NCI-H524 treated with DMSO at 0.1 percent for 48 hours (cell line): ENCODE measurements at places on chromosomes 5 and 9.

GRCh38 chr5:109962882-109963603 is 273.3 kb downstream of the MAN2A1 start:
- no peak for DNase-seq

DNA sequence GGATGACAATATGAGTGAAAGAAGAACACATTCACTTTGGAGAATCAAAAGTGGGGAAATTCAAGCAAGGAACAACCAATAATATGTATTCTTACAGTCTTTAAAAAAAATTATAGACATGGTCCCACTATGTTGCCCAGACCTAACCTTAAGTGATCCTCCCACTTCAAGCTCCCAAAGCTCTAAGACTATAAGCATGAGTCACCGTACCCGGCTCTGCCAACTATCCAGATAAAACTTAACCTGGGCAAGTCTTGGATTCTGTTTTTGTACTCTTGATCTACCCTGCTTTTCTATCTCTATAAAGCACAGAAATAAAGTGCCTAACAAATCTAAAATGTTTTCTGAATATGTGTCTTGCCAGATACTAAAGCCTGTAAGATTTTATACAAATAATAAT is 30.9 kb downstream of the CEMIP2 start:
- DNase-seq = no peak

GRCh38 chr9:129669141-129669718 is 3.8 kb downstream of the PRRX2 start:
- no peak for DNase-seq

DNA sequence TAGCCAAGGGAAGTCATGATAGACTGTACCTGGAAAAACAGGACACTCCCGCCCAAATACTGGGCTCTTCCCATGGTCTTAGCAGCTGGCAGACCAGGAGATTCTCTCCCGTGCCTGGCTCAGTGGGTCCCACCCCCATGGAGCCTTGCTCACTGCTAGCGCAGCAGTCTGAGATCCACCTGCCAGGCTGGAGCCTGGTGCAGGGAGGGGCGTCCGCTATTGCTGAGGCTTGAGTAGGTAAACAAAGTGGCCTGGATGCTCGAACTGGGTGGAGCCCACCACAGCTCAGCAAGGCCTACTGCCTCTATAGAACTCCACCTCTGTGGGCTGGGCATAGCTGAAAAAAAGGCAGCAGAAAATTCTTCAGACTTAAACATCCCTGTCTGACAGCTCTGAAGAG is 10.1 kb upstream of the THG1L start:
- DNase-seq = no peak

- no peak for DNase-seq
Measured at GRCh38 chr5:139148306-139148705, 49.9 kb downstream of the SIL1 start.
